ENCODE measurements at places on chromosomes 11 and 22.

DNA sequence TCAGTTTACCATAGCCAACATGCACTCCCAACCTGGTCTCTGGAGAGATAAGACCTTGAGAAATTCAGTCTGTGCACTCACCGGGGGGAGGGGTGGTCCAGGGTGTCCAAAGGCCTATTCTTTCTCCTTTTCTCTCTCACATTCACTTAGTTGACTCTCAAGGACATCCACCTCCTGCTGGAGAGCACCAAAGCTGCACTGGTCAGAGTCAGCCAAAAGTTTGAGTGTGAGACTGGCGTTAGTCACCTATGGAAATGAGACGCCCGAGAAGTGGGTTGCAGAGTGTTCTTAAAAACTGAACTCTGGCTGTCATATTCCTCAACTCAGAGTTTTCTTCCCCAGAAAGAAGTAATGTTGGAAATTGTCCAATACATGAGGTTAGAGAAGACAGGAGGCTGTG is 5.0 kb upstream of the UBQLNL start:
- DNase-seq, result no peak

DNA sequence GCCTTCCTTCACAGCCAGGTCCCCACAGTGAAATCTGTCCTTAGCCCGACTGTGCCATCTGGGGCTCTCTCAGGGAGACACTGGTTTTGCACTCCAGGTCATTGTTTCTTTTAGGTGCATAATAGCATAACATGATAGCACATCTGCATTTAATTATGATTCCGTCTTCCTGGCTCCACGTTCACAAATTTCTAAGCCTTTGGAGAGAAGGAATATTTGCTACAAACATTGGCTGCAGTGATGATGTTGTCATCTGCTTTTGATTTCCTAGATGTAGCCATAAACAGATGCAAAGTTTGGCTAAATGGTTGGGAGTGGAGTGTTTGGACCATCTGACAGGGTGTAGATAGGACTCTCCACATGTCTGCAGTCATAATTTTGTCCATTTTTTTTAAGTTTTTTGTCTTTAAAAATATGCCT is 12.0 kb upstream of the CAT start:
- DNase-seq, result no peak

DNA sequence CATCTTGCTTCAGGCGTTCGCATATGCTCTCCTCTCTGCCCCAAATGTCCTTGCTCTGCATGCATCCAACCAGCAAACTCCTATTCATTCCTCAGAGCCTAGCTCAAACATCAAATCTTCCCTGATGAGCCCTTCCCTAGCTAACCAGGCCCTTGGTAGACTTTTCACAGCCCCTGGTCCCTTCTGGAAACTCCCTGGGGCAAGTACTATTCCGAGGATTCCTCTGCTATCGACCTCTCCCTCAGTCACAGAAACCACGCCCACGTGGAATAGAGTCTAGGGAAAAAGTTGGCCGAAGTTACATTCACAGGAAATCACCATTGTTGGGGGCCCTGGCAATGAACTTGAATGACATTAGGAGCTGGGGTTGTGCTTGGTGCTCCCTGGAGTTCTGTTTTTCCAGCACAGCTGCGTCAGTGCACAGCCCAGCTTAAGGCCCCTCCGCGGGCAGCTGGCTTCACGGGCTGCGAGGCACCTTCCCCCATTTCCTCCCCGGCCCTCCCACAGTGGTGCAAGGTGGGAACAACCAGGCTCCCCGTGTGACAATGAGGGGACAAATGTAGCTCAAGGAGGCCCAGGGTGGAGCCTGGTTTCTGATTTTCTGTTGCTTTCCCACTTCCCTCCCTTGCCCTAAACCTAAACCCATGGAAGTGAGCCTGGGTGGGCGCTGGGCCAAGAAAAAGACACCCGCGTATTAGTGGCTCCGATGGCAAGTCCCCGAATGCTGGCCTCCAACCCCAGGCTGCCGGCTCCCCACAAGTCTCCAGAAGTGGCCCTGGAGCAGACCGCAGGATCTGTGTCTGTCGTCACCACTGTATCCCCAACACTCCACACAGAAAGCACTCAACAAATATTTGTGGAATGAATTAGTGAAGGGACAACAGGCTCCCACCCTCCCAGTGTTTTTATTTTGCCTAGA is 4.3 kb upstream of the ATP5MGL start:
- no peak for DNase-seq

GRCh38 chr22:45863981-45864751 is 112.8 kb downstream of the WNT7B start:
- DNase-seq, result peak; percentile 65

GRCh38 chr22:39688186-39688785 is 117.7 kb downstream of the CACNA1I start:
- DNase-seq, result no peak

GRCh38 chr11:59176330-59176729 is 4.4 kb downstream of the DTX4 start:
- DNase-seq, result no peak

DNA sequence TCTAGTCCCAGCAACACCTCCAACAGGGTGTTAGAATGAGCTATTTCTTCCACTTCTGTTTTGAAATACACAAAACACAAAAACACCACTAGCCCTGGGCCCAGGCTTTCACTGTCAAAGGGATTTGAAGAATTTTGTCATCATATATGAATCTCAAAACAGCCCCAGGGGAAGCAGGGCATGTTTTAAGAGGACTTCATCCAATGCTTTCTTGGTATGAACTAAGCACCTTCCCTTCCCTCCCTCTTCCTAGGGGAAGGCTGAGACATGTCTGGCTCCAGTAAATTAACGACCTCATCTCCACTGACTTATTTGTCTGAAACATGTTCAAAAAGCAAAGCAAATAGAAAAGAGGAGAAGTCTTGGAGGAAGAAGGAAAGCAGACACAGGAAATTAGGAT is 75.7 kb upstream of the INCENP start:
- no peak for DNase-seq

- DNase-seq, result no peak
These were observed 24.9 kb upstream of the C11orf58 start for GRCh38 chr11:16713594-16713993.

DNA sequence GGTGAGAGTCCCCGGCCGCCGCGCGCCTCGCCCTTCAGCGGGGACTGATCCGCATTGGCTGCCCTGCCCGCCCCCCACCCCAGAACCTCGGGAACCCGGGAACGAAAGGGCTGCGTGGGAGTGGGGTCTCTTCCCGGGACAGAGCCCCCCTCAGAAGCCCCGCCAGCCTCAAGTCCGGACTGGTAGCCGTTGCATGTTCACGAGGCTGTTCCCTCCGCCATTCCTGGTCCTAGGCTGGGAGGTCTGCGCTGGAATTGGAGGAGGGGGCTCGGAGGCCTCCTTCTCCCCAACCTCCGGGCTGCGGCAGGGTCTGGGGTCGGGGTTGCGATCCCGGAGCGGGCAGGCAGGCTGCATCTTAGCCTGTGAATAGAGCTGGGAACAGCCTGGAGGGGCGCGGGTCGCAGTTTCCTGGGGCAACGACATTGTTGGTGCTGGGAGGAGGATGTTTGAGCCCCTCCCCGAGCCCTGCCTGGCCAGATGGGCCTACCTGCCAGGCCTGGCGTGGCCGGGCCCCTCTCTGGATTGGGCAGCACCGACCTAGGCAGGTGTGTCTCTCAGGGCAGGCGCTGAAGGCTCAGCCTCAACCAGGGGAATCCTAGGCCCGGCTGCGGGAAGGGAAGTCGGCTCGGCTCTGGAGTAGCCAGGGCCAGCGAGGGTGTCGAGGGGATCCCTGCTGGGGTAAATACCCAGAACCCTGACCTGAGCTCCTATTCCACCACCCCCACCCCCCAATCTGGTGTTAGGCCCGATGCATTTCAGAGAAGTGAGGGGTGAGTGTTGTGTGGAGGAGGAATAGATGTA is 670 bp downstream of the MAPK8IP1 start:
- DNase-seq, result no peak

GRCh38 chr11:36700246-36700645 is 102.2 kb upstream of the RAG2 start:
- DNase-seq, result no peak

GRCh38 chr11:72491001-72491400 is 56.7 kb upstream of the CLPB start:
- DNase-seq, result no peak

DNA sequence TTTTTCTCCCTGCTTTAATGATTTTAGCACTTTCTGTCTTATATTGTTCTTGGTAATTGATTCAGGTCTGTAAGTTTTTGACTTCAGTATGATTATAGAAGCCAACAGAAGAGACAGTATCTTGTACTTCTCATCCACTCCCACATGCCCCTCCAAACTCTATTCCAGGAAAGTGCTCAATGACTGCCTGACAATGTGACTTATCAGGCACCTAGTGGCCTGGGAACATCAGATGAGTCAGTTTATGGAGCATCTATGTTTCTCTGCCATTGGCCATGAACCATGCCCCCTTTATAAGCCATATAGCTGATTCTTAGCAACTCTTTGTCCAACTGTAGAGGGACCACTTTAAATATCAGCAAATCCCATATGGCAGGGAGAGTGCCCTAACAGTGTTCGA is 179.2 kb upstream of the MTMR2 start:
- DNase-seq, result no peak

GRCh38 chr22:34294986-34295385 is 374.7 kb upstream of the LARGE1 start:
- no peak for DNase-seq

- no peak for DNase-seq
These were observed 281.8 kb downstream of the NTM start for GRCh38 chr11:131652231-131652630.

DNA sequence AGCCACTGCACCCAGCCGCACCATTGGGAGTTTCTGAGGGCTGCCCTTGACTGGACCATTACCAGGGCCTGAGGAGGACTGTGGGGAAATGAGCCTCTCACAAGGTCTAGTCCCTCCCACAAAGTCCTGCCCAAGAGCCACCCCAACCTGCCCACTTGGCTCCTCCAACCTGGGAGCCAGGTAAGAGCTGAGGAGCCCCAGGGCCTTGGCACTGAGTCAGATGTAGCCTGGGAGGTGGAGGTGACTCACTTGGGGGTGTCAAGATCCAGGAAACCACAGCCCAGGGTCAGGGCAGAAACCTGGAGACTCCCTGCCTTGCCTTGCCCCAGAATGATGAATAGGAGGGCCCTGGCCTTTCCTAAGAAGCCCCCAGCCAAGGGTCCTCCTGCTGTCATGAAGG is 25.8 kb upstream of the P2RY2 start:
- DNase-seq, result no peak

- no peak for DNase-seq
These were observed 2.5 kb downstream of the MPPED2 start for GRCh38 chr11:30583476-30584280.

DNA sequence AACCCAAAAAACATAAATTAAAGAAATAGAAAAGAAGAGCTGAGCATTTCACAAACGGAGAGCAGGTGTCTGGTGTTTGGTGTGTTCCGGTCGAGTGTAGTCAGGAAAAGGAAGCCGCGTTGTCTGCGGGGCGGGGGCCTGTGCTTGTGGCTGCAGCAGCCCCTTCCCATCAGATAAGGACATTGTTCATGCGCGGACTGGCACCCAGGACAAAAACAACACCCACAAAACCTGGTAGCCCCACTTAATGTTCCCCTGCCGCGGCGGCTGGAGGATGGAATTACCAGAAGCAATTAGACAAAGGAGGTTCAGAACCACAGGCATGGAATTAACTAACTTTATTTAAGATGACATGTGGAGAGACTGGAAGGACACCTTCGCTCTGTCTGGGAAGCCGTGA is 29.9 kb downstream of the KRTAP5-5 start:
- DNase-seq, result no peak

GRCh38 chr22:27673839-27674238 is 127.7 kb downstream of the MN1 start:
- DNase-seq, result no peak

GRCh38 chr11:123373754-123374621 is 56.1 kb upstream of the GRAMD1B start:
- no peak for DNase-seq

GRCh38 chr22:30078320-30079311 is 1.6 kb upstream of the HORMAD2 start:
- no peak for DNase-seq

DNA sequence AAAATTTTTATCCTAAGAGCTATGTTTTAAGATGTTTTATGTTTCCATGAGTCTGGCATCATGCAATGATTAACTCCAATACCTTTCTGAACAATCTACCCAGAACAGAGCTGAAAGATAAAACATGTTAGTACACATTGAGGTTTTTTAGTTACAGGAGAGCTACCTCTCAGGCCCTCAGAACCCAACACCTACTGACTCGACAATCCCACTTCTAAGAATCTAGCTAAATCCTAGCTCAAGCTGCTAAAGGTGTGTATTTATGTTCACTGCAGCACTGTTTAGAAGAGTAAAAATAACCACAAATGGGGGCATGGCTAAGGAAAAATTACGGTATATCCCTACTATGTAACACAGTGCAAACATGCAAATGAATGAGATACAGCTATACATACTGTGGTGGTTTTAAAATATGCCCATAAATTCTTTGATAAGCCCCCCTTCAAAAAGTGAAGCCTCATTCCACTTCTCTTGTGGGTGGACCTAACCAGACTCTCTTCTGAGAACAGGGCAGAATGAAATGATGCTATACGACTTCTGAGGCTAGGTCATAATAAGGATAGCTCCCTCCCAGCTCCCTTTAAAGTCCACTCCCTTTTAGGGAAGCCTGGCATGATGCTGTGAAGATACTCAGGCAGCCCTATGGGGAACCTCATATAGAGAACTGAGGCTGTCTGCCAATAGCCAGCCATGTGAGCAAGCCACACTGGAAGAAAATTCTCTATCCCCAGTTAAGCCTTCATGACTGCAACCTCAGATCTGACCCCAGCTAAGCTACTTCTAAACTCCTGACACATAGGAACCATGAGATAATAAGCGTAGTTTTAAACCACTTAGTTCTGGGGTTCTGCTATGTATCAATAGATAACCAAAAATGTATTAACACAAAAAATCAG is 29.5 kb downstream of the TMEM123 start:
- no peak for DNase-seq

- no peak for DNase-seq
These were observed 110.2 kb upstream of the SESN3 start for GRCh38 chr11:95341221-95341620.

- DNase-seq, result no peak
These were observed 327.5 kb downstream of the TBC1D22A start for GRCh38 chr22:47089796-47090460.

DNA sequence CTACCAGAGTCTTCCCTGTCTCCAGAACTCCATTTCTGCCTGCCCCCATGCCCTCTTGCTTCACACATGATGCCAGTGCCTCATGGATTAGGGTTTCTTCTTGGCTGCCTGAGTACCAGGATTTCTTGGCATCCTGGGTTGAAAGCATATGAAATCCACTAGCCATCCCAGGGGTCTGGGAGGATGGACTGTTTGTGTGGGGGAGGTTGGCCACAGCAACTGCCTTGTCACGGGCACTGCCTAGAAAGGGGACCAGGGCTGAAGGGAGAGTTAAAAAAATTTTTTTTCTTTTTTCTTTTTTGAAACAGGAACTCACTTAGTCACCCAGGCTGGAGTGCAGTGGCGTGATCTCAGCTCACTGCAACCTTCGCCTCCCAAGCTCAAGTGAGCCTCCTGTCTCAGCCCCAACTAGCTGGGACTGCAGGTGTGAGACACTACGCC is 4.2 kb downstream of the USP35 start:
- no peak for DNase-seq

GRCh38 chr22:29581799-29582198 is 886 bp upstream of the NIPSNAP1 start:
- no peak for DNase-seq

- no peak for DNase-seq
These were observed 200.3 kb downstream of the C11orf91 start for GRCh38 chr11:33500332-33500731.

GRCh38 chr11:113675003-113675561 is 31.0 kb downstream of the TMPRSS5 start:
- no peak for DNase-seq
